ENCODE measurements at places on chromosomes 3 and 15. TPM values are rescaled to one million over a fixed set of nuclear protein-coding genes. Genes with fewer than 3 reads are reported as not detected.

DNA sequence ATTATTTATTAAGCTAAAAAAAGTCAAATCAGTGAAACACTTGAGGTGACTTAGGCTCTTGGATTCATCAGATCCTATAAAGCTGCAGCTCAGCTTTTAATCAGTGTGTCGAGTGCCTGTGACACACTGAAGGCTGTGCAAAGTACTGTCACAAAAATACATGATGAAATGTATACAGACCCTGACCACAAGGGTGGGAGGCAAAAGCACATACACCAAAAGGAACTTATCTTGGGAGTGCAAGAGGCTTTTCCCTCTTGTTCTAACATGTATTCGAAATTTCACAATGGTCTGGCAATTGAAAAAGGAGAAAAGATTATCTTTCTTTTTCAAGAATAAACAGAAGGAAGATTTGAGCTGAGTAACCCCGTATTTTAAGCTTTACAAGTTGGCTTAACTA is 35.9 kb downstream of the VGLL4 start:
- DNase-seq, result no peak

DNA sequence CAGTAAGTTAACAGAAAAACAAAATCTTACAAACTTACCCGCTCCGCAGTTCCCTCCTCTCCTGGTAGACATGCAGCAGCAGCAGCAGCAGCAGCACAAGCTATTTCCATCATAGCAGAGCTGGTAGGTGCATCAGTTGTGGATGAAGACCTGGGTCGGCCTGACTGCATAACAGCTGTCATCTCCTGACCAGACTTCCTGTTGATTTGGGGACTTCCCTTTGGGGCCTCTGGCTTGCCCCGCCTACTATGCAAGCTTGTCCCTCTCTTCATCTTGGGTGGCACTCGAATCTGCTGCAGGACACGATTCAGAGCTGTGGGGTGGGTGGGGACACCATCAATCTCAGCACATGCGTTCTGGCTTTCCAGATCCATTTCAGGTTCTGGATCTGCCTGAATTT is 65.7 kb downstream of the TMCC1 start:
- DNase-seq, result no peak

DNA sequence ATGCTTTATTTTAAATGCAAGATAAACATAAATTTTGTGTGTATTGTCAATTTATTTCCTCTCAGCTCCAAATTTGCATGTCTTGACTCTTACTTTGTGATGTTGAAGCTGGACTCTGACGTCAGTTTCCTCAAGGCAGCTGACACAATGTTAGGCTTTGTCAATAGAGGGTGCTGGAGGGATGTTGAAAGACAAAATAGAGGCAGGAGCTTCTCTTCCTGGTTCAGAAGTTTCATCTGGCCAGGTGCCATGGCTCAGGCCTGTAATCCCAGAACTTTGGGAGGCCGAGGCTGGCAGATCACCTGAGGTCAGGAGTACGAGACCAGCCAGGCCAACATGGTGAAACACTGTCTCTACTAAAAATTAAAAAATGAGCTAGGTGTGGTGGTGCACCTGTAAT is 408.6 kb downstream of the GBE1 start:
- DNase-seq, result no peak

GRCh38 chr3:148187296-148187695 is 510.4 kb upstream of the AGTR1 start:
- DNase-seq, result no peak

Gene LTF
- total RNA-seq, result 14.3 TPM

Gene SUCNR1
- 2.7 TPM for total RNA-seq

Gene WDR72
- 3.2 TPM for total RNA-seq

All from upper lobe of right lung (tissue), 1 donor.